ENCODE measurements at places on chromosomes 6 and 20.

DNA sequence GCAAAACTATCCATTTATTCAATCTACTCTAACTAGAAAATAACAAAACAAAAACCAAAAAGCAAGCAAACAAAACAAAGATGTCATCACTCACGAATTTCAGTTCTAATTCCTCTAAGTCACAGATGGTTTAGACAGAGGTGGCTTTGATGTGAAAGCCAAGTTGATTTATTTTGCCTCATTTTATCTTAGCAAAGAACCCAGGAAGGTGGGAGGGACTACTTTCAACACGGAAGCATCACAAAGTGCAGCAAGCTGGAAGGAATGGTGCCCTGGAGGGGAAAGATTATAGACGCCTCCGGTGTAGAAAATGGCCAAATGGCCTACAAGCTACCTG, 88.4 kb downstream of the LAMP5 start:
- no peak overlapping the region for H3K4me3 ChIP-seq
- no peaks in the 10 kb centered on the region for H3K4me1 ChIP-seq
- H3K27ac ChIP-seq: no peak overlapping the region
- no peaks in the 10 kb centered on the region for H3K36me3 ChIP-seq

DNA sequence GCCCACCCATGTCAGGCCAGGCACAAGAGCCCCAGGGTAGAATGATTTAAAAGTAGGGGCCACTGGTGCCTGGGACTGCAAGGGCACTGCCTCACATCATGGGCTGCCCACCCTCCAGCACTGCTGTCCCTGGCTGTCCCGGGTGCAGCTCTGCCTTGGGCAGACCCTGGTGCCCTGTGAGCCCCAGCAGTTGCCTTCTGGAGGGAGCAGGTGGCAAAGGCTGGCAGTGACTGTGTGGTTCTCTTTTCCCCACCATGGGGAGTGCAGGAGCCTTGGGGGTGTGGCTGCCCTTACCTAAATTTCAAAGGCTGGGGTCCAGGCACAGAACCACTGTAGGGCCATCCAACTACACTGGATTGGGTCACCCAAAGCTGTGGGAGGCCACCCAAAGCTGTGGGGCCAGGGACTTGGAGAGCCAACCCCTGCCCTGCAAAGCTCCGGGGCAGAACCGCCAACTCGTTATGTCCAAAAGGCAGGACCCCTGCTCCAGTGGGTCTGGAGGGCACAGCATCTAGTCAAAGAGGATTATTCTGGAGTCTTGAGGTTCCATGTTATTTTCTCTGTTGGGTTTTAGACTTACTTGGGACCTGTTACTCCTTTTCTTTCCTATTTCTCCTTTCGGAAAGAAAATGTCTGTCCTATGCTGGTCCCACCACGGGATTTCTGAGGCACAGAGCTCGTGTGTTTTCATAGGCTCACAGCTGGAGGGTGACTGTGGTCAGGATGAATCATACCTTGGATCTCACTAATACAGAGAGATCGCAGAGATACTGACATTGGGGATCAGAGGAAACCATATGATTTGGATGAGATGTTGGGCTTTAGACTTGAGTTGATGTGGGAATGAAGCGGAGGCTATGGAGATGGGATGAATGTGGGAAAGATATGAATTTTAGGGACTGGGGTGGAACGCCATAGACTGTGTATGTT, 65.3 kb downstream of the RAMACL start:
- no peaks in the 10 kb centered on the region for H3K4me1 ChIP-seq
- H3K27ac ChIP-seq: no peak overlapping the region
- no peak for DNase-seq
- H3K36me3 ChIP-seq: no peaks in the 10 kb centered on the region

DNA sequence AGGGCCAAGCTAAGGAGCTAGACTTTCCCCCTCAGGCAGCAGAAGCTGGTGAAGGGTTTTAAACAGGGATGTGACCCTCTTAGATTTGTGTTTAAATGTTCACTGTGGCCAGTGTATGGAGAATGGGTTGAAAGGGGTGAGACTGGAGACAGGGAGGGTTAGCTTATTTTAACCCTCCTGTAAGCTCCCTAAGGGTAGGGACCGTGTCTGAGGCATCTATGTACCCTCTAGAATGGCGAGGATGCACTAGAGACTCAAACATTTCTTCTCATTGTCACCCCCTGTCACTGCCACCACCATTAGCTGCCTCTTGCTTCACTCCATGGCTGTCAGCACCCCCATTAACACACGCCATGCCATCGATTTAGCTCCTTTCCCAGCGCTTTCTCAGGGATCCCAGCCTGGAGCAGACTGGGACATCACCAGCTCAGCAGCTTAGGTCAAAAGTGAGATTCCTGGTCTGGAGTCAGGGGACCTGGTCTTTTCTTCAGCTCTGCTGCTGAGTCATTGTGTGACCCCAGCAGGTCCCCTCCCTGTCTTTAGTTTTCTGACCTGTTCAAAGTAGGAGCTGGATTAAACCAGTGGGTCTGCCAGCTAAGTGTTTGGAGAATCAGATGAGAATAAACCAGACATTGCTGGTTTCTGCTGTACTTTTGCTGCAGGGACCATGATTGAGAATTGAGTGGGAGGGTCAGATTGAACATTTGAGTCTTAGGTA, 1.1 kb upstream of the SLC22A7 start:
- no peaks in the 10 kb centered on the region for H3K36me3 ChIP-seq
- H3K4me1 ChIP-seq: no peaks in the 10 kb centered on the region
- no peak for DNase-seq
- no peak overlapping the region for H3K27ac ChIP-seq
- no peaks in the 10 kb centered on the region for H3K27me3 ChIP-seq

- DNase-seq: no peak
- no peaks in the 10 kb centered on the region for H3K36me3 ChIP-seq
- H3K27ac ChIP-seq: no peak overlapping the region
- no peak overlapping the region for H3K4me3 ChIP-seq
- peaks cover 79% of the 10 kb centered on the region for H3K27me3 ChIP-seq
Measured at GRCh38 chr20:57587989-57588377, 27.1 kb downstream of the PCK1 start.

DNA sequence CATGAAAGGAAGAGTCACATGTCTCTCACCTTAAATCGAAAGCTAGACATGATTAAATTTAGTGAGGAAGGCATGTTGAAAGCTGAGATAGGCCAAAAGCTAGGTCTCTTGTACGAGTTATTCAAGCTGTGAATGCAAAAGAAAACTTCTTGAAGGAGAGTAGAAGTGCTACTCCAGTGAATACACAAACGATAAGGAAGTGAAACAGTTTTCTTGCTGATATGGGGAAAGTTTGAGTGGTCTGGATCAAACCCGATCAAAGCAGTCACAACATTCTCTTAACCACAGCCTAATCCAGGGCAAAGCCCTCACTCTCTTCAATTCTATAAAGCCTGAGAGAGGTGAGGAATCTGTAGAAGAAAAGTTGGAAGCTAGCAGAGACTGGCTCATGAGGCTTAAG, 1.9 kb upstream of the TPD52L1 start:
- no peaks in the 10 kb centered on the region for H3K27me3 ChIP-seq
- no peak overlapping the region for H3K27ac ChIP-seq
- no peaks in the 10 kb centered on the region for H3K36me3 ChIP-seq
- H3K4me3 ChIP-seq: no peak overlapping the region
- no peak for DNase-seq

DNA sequence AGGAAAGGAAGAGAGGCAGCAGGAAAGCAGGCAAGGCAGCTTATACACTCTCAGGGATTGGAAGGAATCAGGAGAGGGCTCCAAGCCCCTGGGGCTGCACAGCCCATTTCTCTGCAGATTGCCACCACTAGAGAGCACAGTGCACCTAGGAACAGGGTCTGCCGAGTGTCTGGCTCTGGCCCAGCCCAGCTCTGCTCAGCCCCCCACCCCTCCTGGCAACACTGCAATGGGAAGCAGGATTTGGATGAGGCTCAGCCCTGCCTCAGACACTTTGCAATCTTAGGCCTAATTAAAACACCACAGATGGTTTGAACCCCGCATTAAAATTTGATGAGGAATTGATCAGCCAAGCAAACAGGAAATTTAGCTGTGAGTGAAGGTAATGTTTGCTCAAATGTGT, 252.7 kb downstream of the DHX35 start:
- no peak overlapping the region for H3K4me3 ChIP-seq
- DNase-seq: no peak
- H3K4me1 ChIP-seq: no peaks in the 10 kb centered on the region

DNA sequence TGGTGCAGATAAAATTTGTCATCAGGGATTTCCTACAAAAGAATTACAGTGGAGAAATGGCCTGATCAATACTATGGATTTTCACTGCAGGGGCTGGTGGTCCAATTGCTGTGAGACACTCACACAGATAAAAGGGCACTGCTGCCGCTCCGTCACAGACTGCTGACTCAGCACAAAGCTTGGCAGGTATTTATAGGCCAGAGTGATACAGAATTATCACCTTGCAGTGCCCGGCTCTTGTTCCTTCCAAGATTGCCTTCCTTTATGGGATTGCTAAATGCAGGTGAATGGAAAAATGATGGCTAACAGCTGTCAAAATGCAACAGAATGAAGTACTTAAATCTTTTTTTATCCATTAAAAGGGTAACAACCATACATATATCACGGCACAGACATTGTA, 247.8 kb upstream of the ZFP64 start:
- DNase-seq: no peak
- H3K4me1 ChIP-seq: no peaks in the 10 kb centered on the region
- H3K36me3 ChIP-seq: no peaks in the 10 kb centered on the region
- H3K4me3 ChIP-seq: no peak overlapping the region
- no peaks in the 10 kb centered on the region for H3K27me3 ChIP-seq
- H3K27ac ChIP-seq: no peak overlapping the region

DNA sequence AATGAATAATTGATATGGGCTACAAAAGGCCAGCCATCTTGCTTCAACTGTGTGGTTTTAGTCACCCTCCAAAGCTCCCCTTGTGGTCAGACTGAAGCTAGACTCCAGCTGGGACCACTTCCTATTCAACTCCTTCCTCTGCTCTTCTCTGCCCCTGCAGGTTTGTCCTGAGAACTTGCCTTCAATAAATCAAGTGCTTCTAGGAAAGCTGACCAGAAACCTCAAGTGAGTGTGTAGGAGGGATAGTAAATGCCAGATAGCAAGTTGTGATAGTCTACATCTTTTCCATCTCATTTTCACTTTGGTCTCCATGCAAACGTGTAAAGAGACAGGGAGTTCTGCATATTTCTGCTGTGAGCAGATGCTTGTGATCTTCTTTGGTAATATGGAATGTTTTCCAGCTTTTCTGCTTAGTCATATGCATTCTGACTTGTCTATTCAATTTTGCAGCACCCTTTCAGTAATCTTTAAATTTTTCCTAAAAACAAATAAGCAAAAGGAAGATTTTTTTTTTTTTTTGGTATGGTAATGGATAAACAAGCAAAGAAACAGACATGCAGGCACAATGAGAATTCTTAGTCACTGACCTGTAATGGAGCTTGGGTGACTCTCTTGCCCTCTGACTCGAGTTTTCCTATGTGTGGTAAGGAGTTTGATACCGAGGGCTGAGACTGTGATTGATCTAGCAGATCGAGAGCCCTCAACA, 201.3 kb upstream of the BTBD3 start:
- H3K4me1 ChIP-seq: no peaks in the 10 kb centered on the region
- H3K4me3 ChIP-seq: no peak overlapping the region
- peak; percentile 59 for DNase-seq
- H3K36me3 ChIP-seq: no peaks in the 10 kb centered on the region

DNA sequence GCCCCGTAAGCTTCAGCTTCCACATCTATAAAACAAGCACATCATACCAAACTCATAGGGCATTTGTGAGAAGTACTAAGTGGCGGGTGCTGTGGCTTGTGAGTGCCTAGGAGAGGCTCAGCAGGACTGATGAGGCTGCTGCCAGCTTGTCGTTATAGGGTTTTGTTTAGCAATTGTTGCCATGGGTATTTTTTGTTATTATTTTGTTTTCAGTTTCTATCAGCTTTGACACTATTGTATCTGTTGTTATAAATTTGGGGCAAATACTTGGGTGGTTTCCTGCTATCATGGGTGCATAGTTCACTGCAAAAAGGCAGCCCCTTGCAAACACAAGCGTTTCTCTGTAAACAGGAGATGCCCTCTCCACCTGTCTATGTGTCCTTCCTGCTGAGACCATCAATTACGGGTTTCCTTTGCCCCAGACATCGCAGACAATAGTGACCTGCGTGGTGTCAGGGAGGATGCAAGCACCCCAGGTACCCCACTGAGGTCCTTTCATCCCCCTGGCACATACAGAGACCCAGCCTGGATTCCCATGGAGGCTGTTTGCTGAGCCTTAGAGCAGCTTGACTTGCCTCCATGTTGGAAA, 3.1 kb upstream of the CCDC167 start:
- no peak overlapping the region for H3K4me3 ChIP-seq
- H3K36me3 ChIP-seq: no peaks in the 10 kb centered on the region
- H3K4me1 ChIP-seq: 0 out of 2 replicates have a peak, but pooled peaks cover 6% of the 10 kb centered on the region
- no peak overlapping the region for H3K27ac ChIP-seq
- H3K27me3 ChIP-seq: no peaks in the 10 kb centered on the region

- no peaks in the 10 kb centered on the region for H3K4me1 ChIP-seq
- H3K4me3 ChIP-seq: no peak within 1 kb of the TSS
- no peak within 1 kb of the TSS for H3K27ac ChIP-seq
Measured at GRCh38 chr6:4078691-4079471, at the start of gene FAM217A. Gene FAM217A (minus strand): TSS chr6:4079137. CDS start chr6:4077414, 1,723 bp downstream.

GRCh38 chr6:45427726-45428125, 50.0 kb upstream of the SUPT3H start:
- H3K4me3 ChIP-seq: no peak overlapping the region
- H3K27ac ChIP-seq: no peak overlapping the region
- no peak for DNase-seq
- H3K4me1 ChIP-seq: 0 out of 2 replicates have a peak, but pooled peaks cover 4% of the 10 kb centered on the region
- H3K36me3 ChIP-seq: no peaks in the 10 kb centered on the region

- no peak overlapping the region for H3K27ac ChIP-seq
- no peak for DNase-seq
- H3K36me3 ChIP-seq: no peaks in the 10 kb centered on the region
- H3K4me3 ChIP-seq: no peak overlapping the region
- no peaks in the 10 kb centered on the region for H3K4me1 ChIP-seq
Measured at GRCh38 chr6:166415306-166415705, 32.6 kb upstream of the MPC1 start.

DNA sequence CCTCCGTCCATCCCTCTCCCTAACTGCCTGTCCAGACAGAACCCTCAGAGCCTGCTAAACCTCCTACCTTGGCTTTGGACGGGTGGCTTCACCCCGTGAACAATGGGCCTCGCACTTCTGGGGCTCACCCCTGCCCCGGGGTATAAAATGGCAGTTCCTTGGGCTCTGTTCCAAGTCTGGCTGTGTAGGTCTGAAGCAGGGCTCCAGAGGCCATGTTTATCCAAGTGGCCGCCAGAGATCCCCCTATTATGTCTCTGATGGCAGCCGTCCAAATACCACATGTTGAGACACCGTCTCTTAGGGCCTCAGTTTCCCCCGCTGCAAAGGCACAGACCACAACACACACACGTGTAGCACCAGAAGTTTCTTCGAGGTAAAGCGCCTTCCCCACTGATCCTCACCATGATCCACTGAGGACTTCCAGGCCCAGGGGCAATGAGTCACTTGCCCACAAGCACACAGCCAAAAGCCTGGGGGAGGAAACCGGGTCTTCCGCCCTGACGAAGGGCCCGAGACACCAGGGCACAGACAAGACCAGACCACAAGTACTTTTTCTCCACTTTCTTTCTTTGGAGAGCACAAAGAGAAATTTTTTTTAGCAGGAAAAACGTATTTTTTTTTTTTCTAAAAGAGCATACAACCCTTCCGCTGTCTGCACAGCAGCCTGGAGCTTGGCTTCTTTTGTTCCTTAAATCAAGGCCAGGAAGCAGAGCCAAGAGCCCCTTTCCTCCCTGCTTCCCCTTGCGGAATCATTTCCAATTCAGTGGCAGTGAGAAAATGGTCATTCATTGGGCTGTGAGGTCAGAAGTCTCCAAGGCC, 11.8 kb downstream of the CPNE5 start:
- H3K27me3 ChIP-seq: no peaks in the 10 kb centered on the region
- no peak overlapping the region for H3K4me3 ChIP-seq
- H3K36me3 ChIP-seq: no peaks in the 10 kb centered on the region

- no peak overlapping the region for H3K4me3 ChIP-seq
- H3K36me3 ChIP-seq: no peaks in the 10 kb centered on the region
- no peaks in the 10 kb centered on the region for H3K27me3 ChIP-seq
Measured at GRCh38 chr6:110037726-110038295, 59.7 kb downstream of the GPR6 start.

Data from PC-9 (cell line).